ENCODE measurements at places on chromosomes 13 and 19.

GRCh38 chr13:35833031-35833430 is 298.2 kb downstream of the DCLK1 start:
- no peak for DNase-seq

DNA sequence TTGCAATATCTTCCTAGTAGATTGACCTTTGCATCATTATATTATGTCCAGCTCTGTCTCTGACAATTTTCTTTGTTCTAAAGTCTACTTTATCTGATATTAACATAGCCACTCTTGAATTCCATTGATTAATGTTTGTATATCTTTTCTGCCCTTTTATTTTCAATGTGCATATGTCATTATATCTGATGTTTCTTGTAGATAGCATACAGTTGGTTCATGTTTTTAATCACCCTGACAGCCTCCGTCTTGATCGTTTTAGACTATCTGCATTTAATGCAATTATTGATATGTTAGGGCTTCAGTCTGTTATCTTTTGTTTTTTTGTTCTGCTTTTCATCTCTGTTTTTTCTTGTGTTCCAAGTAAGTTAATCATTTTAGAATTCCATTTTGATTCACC is 159.8 kb downstream of the ENOX1 start:
- no peak for DNase-seq

GRCh38 chr19:52221031-52221430 is 31.2 kb downstream of the PPP2R1A start:
- DNase-seq: no peak

DNA sequence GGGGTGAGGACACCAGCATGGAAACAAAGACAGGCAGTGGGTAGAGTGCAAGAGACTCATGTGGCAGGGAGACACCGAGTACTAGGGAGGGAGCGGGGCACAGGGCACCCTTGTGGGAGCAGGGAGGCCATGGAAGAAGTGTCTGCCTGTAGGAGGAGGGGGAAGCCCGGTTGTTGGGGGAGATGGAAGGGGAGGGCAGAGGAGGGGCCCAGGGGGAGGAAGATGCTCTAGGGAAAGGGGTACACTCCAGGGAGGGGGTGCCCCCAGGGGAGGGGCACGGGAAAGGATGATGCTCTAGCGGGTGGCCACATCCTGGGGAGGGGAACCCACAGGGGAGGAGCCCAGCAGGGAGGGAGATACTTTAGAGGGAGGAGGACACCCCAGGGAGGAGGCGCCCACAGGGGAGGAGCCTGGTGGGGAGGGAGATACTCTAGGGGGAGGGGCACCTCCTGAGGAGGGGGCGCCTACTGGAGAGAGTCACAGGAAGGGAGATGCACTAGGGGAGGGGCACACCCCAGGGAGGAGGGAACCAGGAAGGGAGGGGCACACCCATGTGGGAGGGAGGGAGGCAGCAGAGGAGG is 24.9 kb downstream of the CPAMD8 start:
- DNase-seq: no peak

DNA sequence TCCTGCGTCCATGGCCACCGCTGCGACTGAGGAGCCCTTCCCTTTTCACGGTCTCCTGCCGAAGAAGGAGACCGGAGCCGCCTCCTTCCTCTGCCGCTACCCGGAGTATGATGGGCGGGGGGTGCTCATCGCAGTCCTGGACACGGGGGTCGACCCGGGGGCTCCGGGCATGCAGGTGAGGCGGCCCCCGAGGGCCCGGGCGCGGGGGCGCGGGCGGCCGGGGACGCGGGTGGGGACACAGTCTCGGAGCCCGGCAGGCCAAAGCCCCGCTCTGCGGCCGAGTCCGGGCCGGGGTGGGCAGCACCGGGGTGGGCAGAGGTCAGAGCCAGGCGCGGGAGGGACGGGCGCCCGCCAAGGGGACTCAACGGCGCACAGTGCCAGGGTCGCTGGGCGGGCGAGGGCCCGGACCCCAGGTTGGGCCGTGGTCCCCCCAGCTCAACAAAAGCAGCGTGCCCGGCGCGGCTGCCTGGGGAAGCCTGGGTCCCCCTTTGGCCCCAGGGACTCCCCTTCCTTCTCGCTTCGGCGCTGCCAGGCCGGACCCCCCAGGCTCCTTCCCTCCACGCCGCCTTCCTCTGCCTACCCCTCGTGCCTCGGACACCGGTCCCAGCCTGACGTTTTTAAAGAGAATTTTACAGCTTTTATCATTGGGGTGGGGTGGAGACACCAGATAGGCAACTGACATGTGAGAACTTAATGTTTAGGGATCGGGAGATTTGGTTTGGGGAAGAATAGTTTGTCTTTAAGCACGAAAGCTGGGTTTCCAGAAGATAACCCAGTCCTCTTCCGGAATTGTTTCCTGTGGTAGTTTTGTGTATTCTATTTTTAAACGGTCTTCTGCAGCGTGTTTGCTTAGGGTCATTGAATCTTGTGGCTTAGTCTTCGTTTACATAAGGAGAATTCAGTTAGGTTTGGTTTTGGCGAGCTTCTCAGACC is 509 bp downstream of the TPP2 start:
- DNase-seq: no peak

GRCh38 chr19:54561840-54562239 is 11.8 kb upstream of the LILRA2 start:
- DNase-seq: no peak

DNA sequence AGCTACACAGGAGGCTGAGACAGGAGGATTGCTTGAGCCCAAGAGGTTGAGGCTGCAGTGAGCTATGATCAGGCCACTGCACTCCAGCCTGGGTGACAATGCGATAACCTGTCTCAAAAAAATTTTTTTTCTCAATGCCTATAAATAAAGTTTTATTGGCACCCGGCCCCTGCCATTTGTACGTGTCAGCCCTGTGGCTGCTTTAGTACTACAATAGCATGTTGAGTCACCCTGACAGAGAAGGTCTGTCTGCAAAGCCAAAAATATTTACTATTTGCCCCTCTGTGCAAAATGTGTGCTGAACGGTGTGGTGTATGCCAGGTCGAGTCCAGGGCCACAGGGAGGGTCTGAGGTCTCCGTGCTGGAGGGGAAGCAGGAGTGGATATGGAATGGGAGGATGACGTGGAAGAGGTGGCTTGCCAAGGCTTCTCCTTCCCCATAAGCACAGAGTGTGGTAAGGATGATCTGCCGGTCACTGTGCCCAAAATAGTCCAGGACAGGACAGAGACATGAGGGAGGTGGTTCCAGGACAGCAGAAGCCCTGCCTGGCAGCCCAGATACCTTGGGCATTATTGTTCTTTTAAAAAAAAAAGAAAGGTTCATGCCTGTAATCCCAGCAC is 10.0 kb downstream of the NMRK2 start:
- no peak for DNase-seq

DNA sequence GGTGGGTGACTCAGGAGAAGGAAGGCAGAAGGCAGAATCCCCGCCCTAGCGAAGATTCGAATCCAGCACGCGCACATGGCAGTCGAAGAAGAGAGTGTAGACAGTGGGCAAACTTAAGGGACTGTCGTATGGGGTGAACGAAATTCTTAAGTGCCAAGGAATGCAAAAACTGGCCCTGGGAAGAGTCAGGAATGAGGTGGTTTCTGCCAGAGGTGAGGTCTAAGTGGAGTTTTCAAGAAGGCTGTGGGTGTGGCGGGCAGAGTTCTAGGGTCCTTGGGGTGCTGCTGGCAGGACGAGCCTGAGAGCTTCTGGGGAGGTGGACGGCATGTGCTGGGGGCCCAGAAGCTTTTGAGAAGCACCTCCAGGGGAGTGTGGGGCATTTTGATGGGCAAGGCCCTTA is 63.9 kb upstream of the RNF113B start:
- DNase-seq: no peak

DNA sequence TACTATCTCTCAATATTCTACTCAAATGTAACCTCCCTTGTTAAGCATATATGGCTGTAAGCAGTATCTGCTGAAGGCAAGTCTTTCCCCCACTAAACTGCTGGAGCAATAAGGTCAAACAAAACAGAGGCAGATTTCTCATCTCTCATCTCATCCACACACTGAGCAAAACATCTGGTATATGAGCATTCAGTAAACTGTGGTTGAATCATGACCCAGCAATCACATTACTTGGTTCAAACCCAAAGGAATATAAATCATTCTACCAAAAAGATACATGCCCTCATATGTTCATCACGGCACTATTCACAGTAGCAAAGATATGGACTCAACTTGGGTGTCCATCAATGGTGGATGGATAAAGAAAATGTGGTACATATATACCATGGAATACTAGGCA is 344.4 kb downstream of the SUCLA2 start:
- no peak for DNase-seq

DNA sequence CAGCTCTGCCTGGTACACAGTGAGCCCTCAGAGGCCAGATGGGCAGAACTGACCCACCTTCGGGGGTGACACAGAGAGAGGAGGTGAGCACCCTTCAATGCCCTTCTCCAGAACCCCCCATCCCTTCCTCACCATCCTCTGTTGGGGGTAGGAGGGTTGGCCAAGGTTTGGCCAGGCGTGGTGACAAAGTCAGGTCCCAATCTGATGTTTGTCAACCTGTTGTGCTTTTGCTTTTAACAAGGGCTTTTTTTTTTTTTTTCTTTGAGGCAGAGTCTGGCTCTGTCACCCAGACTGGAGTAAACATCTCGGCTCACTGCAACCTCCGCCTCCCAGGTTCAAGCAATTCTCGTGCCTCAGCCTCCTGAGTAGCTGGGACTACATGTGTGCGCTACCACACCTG is 7.3 kb downstream of the PTGIR start:
- no peak for DNase-seq

DNA sequence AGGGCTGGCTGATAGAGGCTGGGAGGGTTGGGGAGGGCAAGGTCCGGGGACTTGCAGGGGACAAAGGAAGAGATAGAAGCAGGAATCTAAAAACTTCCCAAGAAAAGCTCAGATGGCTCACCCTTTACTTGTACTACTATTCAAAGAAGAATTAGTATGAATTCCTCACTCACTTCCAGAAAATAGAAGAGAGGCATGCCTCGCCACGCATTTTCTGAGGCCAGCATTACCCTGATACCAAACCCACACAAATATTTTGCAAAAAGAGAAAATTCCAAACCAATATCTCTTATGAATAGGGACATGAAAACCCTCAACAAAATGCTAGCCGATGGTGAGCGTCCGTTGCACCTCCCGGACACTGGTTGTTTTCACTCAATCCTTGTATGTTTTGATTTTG is 54.0 kb downstream of the ING1 start:
- no peak for DNase-seq

GRCh38 chr19:44308011-44308410 is 3.2 kb upstream of the ZNF235 start:
- no peak for DNase-seq

- no peak for DNase-seq
These were observed 16.6 kb downstream of the ACTN4 start for GRCh38 chr19:38663957-38664502.

DNA sequence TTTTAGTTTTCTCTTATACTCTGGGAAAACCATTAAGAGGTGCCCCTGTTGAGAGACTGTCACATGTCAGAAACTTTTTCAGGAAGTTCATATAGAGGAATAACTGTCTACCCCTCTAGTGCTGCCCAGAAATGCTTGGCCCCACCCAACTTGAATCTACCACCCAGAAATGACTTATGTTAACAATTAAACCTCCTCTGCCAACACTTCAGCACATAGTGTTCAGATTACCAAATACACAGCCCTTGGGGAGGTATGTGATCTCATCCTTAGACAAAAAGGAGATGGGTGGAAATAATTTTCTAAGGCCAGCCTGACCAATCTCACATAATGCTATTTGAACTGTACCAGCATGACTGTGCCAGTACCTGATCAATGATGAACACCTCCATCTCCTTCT is 35.6 kb downstream of the CCDC169 start:
- DNase-seq: no peak

DNA sequence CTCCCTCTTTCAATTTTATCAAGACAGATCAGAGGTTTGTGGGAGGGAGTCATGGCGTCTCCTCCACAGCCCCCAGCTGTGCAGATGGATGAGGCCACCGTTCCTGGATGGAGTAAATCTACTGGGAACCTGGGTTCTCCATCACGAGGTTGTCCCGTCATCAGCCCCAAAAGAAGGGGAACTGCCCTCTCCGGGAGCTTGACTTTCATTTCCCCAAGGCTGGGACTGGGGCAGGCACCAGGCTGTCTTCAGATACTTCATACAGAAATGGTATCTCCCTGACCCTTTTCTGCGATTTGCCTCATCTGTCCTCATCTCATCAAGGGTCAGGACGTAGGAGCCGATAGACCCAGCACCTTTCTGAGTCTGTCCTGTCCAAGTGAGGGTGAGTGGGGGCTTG is 9.8 kb downstream of the LILRB2 start:
- DNase-seq: no peak

DNA sequence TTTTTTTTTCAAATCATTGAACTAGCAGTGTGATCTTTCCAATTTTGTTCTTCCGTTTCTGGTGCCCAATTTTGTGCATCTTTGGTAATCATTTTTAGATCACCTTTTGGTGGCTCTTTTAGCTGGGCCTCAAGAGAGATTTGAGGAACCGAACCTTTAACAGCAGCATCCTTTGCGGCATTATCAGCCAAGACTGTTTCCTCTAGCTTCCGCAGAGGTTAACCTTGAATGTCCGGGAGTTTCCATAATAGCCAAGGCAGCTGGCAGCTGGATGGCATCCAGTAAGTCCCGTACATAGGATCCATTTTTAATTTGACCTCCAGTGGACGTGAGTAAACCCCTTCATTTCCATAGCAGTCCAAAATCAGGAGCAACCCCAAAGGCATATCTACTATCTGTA is 9.6 kb downstream of the IRGC start:
- DNase-seq: no peak

- no peak for DNase-seq
These were observed 1.2 kb downstream of the NUDT15 start for GRCh38 chr13:48038761-48039160.

GRCh38 chr19:13134626-13135025 is 15.5 kb downstream of the STX10 start:
- DNase-seq: no peak

GRCh38 chr13:27775943-27776342 is 16.3 kb upstream of the GSX1 start:
- no peak for DNase-seq

- no peak for DNase-seq
These were observed 177.5 kb downstream of the NDFIP2 start for GRCh38 chr13:79658333-79658975.

GRCh38 chr13:47843005-47843404 is 158.1 kb downstream of the SUCLA2 start:
- no peak for DNase-seq

DNA sequence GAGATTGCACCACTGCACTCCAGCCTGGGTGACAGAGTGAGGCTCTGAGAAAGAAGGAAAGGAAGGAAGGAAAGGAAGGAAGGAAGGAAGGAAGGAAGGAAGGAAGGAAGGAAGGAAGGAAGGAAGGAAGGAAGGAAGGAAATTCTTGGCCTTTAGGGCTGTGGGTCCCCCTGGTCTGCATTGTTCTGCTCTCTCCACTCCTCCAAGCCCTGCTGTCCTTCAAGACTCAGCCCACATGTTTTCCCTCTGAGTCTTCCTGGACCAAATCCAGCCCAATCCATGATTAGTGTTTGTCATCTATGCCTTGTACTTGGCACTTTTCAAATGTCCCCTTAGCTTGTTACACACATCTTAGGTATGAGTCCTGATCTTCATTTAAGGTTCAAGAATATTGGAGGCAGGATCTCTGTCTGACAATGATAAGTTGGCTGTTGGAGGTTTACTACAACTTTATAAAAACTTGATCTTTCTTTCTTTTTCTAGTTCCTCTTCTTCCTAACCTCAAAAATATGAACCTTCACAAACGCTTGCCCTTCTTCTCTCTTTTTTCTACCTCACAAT is 48.8 kb upstream of the INTS6 start:
- DNase-seq: no peak
